Stimulated activated naive B cell treated with anti-CD40 and anti-IgM and Interleukin-4, amounts not matched to agents 10 μg/mL and 1 μg/mL and 100 μg/mL, for 72 hours (primary cell): ENCODE measurements at places on chromosomes 1 and 21.

GRCh38 chr1:156245451-156246232 lies 2.2 kb downstream of the PAQR6 start:
- no peak for DNase-seq

DNA sequence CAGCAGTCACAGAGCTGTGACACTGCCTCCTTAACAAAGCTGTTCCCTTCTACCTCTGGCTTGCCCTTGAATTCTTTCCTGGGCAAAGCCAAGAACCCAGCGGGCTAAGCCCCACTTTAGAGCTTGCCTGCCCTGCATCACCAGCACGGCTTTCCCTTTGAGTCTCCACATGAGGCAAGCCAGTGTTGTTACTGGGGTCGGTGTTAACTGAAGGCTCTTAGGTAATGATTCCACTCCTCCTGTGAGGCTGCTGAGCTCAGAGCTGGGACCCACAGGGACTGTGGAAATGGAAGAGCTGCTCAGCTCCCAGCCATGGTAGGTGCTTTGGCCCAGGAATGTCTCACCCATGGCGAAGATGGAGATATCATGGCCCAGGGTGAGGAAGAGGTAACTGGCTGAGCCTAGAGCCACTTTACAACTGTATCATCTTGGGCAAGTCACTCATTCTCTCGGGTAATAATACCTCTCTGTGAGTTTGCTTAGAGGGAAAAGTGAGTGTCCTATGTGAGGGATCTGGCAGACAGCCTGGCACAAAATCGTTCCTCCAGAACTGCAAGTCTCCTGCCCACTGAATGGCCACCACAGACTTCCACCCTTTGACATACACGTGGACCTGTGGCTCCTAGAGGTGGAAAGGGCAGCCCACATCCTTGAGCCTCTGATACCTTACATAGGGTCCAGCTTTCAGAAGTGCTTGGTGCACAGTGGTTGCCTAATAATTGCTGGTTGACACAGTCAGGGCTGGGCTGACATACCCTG lies 654.1 kb downstream of the PTPRU start:
- DNase-seq, result no peak

DNA sequence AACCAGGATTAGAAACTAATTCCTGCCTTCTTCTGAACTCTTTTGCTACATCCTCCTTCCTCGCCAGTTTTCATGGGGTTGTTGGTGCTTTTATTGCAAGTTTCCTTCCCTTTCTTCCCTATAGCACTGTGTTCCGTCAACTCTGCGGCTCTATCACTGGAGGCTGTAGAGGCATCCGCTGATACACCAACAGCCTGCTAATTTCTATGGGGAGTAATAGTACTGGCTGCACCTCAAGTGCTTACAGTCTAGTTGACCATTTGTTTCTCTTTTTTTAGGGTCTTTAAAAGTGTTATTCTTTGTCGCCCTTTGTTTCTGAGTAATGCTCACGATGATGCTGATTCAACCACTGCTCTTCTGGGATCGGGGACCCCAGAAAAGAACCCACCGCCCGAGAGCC lies 746 bp downstream of the MIS18A start:
- DNase-seq, result no peak

DNA sequence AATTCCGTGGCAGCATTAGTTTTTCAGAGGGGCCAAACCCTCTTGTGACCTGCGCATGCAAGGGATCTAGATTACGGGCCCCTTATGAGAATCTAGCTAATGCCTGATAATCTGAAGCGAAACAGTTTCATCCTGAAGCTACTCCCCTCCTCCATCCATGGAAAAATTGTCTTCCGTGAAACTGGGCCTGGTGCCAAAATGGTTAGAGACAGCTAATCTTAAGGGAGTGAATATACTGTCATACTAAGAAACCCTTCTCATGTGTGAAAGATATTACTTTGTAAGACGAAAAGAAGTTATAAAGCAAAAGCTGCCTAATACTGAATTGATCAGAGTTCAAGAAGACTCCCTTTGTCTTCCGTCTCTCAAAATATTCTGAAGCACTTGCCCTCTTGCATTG lies 166.3 kb downstream of the DUSP10 start:
- no peak for DNase-seq

- DNase-seq, result no peak
These were observed 183.9 kb upstream of the ESRRG start for GRCh38 chr1:216907100-216907499.

- DNase-seq, result no peak
These were observed 9.6 kb downstream of the RBM15 start for GRCh38 chr1:110348771-110349170.

- DNase-seq, result no peak
These were observed 36.9 kb upstream of the RGS1 start for GRCh38 chr1:192538407-192539296.

DNA sequence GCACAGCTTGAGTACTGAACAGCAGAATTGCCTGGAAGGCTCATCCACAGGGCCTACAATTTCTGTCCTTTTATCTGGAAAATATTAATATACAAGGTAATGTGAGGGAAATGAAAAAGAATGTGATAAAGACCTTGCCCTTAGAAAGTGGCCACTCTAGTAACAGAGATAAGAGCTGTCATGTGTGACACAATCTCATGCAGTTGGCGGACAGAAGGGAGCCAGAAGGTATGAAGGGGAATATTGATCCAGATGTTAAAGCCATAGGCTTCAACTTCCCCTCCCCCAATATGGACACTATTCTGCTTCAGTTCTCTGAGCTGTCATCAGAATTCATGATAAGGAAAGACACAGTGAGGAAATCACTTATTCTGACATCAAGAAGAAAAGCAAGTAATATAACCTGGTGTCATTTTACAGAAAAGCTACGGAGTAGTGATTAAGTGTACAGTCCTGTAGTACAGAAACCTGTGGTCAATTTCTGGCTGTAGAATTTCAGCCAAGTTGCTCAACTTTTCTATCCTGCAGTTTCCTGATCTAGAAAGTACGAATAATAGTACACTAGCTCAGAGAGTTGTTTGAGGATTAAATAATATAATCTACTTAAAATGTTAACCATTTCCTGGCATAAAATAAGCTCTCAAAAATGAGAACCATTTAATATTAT lies 572.1 kb downstream of the DPYD start:
- no peak for DNase-seq

DNA sequence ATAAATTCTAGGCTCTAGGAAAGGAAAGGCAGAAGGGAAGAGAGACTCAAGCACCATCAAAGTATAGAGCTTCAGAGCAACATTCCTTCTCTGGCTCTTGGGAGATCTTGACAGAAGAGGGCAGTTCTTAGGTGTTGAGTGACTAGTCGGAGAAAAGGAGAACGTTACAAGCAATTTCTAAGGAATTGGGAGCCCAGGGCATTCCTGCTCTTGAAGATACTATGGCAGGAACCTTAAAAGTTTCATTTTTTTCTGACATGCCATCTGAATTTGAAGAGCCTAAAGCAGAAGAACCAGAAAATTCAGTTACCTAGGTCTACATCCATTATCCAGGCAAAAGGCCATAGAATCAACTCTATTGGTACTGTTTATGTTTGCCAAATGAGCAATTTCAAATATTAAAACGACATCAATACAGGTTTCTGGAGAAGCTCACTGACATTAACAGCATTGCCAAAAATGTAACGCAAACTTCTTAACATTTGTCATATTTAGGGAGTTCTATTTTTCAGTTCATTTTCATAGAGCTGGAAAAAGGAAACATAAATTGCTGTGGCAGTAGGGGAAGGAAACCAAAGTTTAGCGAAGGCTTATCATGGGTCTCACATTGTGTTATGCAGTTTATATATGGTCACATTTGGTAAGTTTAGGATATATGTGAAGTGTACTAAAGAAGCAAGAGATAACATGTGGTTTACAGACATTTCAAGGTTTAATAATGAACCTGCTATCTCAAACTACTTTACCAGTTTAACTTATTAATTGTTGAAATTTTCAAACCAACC lies 210.1 kb upstream of the NRIP1 start:
- DNase-seq, result no peak

DNA sequence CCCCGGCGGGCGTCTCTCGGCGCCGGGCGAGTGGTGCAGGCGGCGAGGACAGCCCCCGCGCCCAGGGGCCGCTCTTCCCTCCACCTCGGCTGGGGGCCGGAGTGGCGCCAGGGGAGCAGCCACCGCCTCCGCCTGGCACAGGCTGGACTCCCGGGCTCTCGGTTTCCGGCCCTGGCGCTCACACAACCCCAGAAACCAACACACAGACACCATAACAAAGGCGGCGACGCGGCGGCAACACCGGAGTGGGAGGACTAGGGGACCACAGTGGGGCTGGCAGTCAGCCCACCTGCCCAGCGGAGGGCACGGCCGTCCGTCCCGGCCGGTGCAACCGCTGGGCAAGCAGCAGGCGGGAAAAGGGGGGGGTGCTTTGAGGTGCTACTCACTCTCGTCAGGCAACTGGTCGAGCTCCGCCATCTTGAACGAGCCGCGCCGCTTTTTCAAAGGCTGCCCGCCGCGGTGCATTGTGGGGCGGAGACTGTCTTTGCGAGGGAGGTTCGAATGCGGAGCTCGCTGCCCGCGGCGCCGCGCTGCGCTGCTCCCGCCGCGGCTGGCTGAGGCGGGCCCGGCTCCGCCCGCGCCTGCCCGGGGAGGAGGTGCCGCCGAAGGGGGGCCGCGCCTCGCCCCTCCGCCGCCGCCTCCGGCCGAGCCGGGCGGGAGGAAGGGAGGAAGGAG lies at the start of gene LIN9:
TSS of gene LIN9 (minus strand) at position 442 of the 675 bp plus-strand sequence. CDS start at position 417, 25 bp downstream.
- peak; percentile 81 for DNase-seq

GRCh38 chr1:193537266-193538002 lies 351.0 kb upstream of the B3GALT2 start:
- DNase-seq, result peak; percentile 55

- DNase-seq, result no peak
These were observed 161.6 kb downstream of the DISP1 start for GRCh38 chr1:222976453-222976852.
